ENCODE measurements at places on chromosomes 5 and 9.

DNA sequence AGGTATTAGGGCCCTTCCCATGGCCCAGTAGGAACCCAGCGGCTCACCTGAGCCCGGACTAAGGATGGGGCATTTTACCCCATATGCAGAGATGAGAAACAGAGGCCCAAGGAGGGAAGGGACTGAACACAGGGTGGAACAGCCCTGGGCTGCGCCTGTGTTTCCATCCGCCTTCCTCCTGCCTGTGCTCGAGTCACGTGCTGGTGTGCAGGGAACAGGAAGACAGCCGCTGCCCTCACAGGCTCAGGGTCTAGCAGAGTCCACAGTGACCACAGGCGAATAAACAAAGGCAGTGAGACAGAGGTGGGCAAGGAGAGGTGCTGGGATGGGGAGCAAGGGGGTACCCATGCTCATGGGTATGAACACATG, 129.4 kb downstream of the C9orf50 start:
- no peak for DNase-seq

DNA sequence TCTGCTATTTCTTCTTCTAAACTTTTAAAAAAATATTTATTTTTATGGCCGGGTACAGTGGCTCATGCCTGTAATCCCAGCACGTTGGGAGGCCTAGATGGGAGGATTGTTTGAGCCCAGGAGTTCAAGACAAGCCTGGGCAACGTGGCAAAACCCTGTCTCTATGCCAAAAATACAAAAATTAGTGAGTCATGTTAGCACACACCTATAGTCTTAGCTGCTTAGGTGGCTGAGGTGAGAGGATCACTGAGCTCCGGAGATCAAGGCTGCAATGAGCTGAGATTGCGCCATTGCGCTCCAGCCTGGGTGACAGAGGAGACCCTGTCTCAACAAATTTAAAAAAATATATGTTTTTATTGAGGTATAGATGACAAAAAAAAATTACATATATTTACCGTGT, 5.6 kb downstream of the AP3S1 start:
- DNase-seq: no peak

DNA sequence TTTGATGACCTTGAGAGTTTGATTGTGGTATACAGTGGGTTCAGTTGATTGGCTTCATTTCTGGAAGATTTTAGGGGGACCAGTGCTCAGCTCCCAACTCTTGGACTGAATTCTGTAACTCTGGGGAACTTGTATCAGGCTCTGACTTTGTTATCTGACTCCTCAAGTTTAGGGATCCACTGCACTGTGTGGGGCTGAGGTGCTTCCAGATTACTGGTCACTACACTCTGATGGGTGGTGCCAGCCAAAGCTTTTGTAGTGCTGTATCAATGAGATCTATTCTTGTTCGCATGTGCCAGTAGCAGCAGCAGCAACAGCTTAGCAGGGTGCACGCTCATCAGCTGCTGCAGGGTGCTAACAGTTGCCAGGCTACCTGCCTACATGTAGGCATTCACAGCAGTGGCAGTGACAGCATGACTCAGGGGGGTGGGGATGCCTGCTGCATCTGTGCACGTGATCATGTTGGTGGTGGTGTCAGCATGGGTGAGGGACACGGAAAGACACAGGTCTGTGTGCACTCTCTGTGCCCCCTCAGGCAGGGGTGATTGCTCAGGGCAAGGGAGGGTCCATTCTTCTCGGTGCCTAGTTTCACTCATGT, 438.8 kb upstream of the SEMA6A start:
- DNase-seq: no peak

DNA sequence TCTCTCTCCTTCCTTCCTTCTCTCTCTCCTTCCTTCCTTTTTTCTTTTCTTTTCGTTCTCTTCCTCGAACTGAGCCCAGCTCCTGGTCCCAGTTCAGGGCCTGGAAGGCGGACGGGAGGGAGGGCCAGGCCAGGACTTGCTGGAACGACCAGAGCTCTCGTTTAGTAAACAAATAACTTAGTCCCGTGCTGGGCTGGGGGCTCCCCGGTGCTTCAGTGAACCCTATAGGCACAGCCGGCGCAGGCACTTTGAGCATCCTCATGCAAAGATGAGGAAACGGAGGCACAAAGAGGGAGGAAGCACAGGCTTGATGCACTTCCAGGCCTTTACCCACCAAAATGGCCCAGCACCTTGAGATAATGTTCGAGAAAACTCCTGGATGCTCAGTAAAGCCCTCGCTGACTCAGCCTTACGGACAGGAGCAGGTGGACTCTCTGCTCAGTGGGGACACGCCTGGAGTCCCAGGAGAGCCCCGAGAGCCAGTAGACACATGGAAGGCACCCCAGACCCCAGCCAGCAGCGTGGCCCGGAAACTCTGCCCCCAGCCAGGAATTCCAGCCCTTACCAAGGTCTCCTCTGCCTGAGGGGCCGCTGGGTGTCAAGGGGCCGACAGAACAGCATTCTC, 18.8 kb downstream of the FAM163B start:
- DNase-seq: no peak

DNA sequence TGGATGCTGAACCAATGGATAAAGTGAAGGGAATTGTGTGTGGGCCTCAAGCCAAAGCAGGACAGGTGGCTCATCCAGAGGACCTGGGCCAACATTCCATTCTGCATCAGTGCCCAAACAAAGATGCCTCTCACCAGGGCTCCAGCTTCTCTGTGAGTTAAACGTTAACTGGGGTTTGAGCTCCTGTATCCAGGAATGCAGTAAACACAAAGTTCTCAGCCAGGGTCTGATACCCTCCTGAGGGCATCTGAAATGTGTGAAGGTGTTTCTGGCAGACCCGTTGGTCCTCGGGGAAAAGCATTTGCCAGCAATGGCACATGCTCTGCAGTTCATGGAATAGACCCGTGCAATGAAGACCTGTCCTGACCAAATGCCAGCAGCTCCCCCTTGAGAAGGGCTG, 33.9 kb upstream of the AOPEP start:
- DNase-seq: no peak

GRCh38 chr5:67123819-67124218, 72.8 kb downstream of the CD180 start:
- no peak for DNase-seq
